ENCODE measurements at places on chromosomes 11 and 22. TPM values are rescaled to one million over a fixed set of nuclear protein-coding genes. Genes with fewer than 3 reads are reported as not detected.

GRCh38 chr11:94513091-94513490 is 830 bp downstream of the C11orf97 start:
- DNase-seq = no peak

- no peak for DNase-seq
Observed at GRCh38 chr22:49884503-49885260, 31.0 kb downstream of the ZBED4 start.

GRCh38 chr11:12110201-12110713 is at the start of gene MICAL2:
TSS of gene MICAL2 (plus strand) at chr11:12110590. CDS start at chr11:12162156, 51,566 bp downstream.
- DNase-seq = peak; percentile 78

DNA sequence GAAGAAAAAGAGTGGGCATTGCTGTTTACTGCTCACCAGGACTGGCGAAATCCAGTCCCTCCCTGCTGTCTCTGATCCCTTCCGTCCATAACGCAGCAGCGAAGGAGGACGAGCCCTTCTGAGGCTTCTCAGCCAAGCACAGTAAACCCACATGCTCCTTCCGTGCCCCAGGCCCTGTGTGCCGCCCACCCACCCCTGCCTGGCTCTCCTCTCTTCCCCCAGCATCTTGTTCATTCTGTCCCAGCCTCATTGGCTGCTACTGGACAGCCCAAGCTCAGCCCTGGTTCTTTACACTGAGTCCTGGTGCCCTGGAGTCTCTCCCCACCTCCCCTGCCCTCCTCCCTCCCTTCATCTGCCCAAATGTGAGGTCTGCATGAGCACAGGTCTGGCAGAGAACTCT is 559.7 kb downstream of the BRD1 start:
- no peak for DNase-seq

The PRDM11 gene
- 5.0 TPM for total RNA-seq

Data from gastrocnemius medialis (tissue), 4 donors.